ENCODE measurements at places on chromosomes 1 and 21. TPM values are rescaled to one million over a fixed set of nuclear protein-coding genes. Genes with fewer than 3 reads are reported as not detected.

- H3K36me3 ChIP-seq: no peaks in the 10 kb centered on the region
- H3K27me3 ChIP-seq: no peaks in the 10 kb centered on the region
- no peak overlapping the region for H3K27ac ChIP-seq
- peaks cover 30% of the 10 kb centered on the region for H3K4me1 ChIP-seq
Observed at GRCh38 chr1:33982419-33982818, 118.5 kb downstream of the HMGB4 start.

DNA sequence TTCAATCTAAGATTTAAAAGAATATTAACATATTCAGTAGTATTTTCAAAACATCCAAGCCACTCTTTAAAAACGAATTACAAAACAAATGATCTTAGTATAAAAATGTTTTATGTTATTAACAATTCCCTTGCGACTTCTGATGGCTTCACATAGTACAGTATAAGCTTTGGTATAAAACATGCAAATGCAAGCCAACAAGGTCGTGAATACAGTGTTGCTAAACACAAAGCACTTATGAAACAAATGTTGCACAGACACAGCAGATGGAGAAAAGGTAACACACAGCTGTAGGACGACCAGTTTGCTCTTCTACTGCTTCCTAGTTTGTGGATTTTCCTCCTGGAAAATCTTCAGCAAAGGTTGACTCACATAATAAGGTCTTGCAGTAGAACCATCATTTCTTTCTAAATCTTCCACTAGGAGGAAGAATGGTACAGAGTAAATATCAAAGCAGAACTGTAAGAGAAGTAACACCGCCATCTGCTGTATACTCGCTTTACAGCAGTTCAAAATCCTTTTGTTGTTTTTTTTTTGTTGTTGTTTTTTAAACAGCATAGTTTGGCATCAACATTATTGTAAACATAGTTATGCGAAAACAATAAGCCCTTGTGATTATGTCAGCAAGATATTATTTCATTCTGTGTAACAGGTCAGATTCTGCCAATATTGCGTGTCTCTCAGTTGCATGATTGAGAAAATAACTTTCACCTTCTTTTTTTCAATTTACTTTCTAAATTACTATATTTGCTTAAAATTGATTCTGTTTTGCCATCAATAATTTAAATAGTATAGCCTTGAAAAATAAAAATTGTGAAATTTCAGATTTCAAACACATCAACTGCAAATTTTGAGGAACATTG, 69.5 kb downstream of the LHX8 start:
- no peaks in the 10 kb centered on the region for H3K4me1 ChIP-seq
- no peak overlapping the region for H3K4me3 ChIP-seq
- DNase-seq: no peak
- H3K36me3 ChIP-seq: no peaks in the 10 kb centered on the region

CELA3A gene
- 2.0 TPM for total RNA-seq

DNA sequence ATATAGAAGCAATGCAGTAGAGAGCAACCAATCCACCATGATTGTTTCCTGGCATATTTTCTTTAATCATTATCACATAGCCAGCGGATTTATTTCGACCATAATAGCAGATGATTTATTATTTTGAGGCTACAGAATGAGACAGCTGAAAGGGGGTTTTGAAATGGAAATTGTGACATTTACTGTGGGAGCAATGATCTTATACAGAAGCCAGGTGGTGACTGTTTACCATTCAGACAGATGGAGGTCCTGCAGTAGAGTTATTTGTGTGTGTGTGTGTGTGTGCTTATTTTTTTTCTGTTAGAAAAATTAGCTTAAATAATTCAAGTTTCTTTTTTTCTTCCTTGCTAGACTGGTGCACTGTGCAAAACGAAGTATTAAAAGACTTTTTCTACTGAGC, 1784.5 kb downstream of the MRPL39 start:
- no peak overlapping the region for H3K27ac ChIP-seq
- DNase-seq: no peak
- H3K4me1 ChIP-seq: no peaks in the 10 kb centered on the region
- H3K4me3 ChIP-seq: no peak overlapping the region

DNA sequence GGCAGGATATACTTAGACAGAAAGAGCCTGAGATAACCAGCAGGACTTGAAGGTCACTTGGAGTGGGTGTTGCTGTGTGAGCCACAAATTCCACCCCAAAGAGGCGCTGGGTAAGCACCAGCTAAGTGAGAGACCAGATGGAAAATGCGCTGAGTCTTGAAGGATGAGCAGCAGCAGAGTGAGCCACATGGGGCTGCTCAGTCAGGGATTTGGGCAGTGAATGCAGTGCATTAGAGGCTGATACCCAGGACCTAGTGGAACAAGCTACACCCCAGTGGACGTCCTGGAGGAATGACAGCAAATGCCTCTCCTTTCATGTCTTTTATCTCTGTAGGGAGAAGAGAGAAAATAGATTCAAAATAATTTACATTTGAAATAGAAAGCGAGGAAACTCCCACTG, 11.3 kb downstream of the GRIK1 start:
- no peak overlapping the region for H3K4me3 ChIP-seq
- H3K36me3 ChIP-seq: no peaks in the 10 kb centered on the region
- H3K27ac ChIP-seq: no peak overlapping the region
- no peaks in the 10 kb centered on the region for H3K27me3 ChIP-seq
- no peak for DNase-seq

- peaks cover 9% of the 10 kb centered on the region for H3K36me3 ChIP-seq
- peak overlapping the region; percentile 64 for H3K27ac ChIP-seq
- no peaks in the 10 kb centered on the region for H3K27me3 ChIP-seq
- DNase-seq: no peak
- peaks cover 77% of the 10 kb centered on the region for H3K4me1 ChIP-seq
- peak overlapping the region; percentile 87 for H3K4me3 ChIP-seq
Observed at GRCh38 chr1:156495401-156496140, 5.0 kb downstream of the MEF2D start.
